ENCODE measurements at places on chromosomes 6 and 20. TPM values are rescaled to one million over a fixed set of nuclear protein-coding genes. Genes with fewer than 3 reads are reported as not detected.

The TBC1D7 gene
- 44.2 TPM for total RNA-seq

The RHAG gene
- not detected for total RNA-seq

The NMBR gene
- not detected for total RNA-seq

The TRIM39 gene
- total RNA-seq, result 8.5 TPM

The TRAPPC3L gene
- not detected for total RNA-seq

The PRKN gene
- total RNA-seq, result 2.0 TPM

The ARFGEF3 gene
- total RNA-seq, result 0.09 TPM

The ADTRP gene
- total RNA-seq, result 2.6 TPM

The VNN1 gene
- total RNA-seq, result 0.33 TPM

The DDX43 gene
- 0.99 TPM for total RNA-seq

The ELOVL4 gene
- total RNA-seq, result 6.4 TPM

The SAMD5 gene
- total RNA-seq, result 0.09 TPM

The LY6G6D gene
- not detected for total RNA-seq

All from fibroblast of the aortic adventitia (primary cell).